Choroid plexus epithelial cell (primary cell): ENCODE measurements at places on chromosomes 16 and 17.

GRCh38 chr16:7590934-7591333 lies 258.3 kb downstream of the RBFOX1 start:
- DNase-seq, result no peak

DNA sequence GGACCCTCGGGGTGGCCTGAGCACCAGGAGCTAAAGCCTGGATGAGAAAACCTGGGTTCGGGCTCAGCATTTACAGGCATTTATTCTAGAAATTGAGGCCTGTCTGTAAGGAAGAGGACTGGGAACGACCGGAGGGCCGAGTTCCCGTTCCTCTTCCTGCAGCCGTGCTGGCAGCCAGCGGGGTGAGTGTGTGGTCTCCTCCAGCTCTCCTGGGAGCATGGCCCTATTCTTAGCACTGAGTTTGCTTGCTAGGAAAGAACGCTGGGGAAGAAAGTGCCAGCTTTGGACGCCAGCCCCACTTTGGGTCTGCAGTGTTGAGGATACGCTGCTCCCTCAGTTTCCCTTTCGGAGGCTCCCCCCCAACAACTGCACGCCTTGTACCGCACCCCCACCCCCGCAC lies 49.6 kb downstream of the MGAT5B start:
- DNase-seq, result no peak

GRCh38 chr16:8851761-8852403 lies 16.9 kb downstream of the CARHSP1 start:
- no peak for DNase-seq

DNA sequence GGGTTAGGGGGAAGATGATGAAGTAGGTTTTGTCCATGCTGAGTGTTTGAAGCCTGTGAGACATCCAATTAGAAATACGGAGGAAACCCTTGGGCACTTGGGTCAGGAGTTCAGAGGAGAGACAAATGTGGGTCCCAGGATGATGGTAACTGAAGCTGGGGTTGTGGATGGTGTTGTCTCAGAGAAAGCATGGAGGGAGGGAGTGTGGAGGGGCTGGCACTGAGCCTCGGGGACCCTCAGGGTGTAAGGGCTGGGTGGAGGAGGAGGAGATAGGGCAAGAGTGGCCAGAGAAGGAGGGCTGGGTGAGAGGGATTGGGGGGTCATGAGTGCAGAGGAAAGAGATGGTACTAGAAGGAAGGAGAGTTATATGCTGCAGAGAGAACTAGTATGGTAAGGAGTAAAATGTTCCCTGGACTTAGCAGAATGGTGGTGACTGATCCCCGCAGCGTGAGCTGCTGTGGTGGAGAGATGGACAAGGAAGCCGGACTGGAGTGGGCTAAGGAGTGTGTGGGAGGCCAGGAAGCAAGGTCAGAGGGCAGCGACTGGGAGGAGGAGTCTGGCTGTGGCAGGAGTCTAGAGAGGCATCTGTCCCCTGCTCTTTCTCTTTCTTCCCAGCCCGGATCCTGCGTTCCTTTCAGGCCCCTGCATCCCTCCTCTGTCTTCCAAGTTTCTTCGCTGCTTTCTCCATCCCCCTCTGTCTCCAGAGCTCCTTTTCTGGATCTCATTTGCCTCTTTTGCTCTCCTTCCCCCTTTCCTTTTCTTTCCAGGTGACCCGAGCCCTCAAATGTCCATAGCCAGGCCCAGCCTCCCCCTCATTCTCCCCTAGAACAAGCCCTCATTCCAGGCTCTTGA lies 3.9 kb upstream of the COL1A1 start:
- DNase-seq, result peak; percentile 60
